ENCODE measurements at places on chromosomes 3 and 15.

GRCh38 chr15:55823191-55823670, 80.3 kb upstream of the PRTG start:
- no peak for DNase-seq

- peak; percentile 67 for DNase-seq
Measured at GRCh38 chr3:170809007-170809974, 60.7 kb downstream of the RPL22L1 start.

- no peak for DNase-seq
Measured at GRCh38 chr3:7469866-7470265, 609.0 kb downstream of the GRM7 start.

DNA sequence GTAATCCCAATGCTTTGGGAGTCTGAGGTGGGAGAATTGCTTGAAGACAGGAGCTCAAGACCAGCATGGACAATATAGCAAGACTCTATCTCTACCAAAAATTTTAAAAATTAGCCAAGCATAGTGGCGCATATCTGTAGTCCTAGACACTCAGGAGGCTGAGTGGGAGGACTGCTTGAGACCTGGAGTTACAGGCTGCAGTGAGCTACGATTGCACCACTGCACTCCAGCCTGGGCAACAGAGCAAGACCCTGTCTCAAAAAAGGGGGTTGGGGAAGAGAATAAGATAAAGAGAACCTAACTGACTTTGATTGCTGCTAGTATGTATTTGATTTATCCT, 755 bp downstream of the CD200R1 start:
- DNase-seq = no peak

DNA sequence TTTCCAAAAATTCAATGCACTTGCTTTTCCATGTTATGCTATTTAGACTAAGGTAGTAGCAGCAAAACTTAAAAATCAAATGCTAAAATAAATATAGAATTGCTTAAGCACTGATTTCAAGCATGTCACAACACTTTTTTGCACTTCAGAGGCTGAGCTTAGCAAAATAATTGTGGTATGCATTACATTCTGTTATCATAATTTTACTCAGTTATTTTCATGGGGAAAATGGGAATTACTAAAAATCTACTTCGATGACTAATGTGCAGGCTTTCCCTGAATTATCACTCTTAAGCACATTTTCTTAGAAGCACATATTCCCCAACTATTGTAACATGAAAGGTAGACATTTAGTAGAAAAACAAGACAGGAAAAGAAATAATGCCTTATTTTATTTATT, 322.4 kb upstream of the CBLB start:
- no peak for DNase-seq

- peak; percentile 43 for DNase-seq
Measured at GRCh38 chr15:67405208-67406191, 115.4 kb upstream of the C15orf61 start.

DNA sequence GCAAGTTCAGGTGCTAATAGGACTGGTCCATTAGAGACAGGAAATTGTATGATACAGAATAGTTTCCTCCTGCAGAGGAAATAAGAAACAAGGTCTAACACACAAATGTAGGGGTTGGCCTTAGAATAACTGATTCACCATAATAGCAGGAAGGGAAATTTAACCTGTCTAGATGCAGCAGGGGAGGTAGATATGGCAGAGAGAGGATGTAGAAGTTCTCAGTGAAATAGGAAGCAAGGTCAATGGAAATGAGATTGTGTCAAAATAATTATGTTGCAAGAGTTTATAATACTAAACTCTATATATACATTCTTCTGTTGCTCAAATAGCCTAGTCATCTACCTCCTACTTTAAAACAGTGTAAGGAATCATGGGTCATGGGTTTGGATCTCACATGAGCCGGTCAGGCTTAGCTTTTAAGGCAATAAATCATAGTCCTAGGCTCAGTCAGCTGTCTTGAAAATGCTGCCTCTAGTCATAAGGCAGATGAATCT, 17.0 kb downstream of the BCL2A1 start:
- DNase-seq = no peak

DNA sequence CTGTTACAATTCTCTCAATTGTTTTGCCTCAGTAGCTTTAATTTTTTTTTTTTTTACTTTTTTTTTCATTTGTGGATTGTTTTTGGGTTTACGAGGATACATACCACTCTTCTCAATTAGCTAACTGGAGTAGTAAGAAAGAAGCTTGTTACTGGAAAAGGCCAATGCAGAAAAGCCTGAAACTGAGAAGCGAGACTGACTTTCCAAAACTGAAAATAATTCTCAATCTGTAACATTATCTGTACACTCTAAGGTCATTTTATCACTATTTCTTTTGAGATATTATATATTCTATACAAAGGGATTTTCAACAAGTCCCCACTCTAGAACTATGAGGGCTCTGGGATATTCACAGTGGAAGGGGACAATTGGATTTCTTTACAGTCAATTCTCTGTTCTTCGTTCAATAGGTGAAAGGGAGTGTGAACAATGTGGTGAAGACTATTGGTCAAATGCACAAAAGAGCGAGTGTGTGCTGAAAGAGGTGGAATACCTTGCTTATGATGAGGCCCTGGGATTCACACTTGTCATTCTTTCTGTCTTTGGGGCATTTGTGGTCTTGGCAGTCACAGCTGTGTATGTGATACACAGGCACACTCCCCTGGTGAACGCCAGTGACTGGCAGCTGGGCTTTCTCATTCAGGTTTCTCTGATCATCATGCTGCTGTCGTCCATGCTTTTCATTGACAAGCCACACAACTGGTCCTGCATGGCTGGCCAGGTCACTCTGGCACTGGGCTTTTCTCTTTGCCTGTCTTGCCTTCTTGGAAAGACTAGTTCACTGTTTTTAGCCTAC, 83.9 kb upstream of the KCNAB1 start:
- no peak for DNase-seq

GRCh38 chr3:87564438-87564837, 288.1 kb upstream of the POU1F1 start:
- DNase-seq = no peak

DNA sequence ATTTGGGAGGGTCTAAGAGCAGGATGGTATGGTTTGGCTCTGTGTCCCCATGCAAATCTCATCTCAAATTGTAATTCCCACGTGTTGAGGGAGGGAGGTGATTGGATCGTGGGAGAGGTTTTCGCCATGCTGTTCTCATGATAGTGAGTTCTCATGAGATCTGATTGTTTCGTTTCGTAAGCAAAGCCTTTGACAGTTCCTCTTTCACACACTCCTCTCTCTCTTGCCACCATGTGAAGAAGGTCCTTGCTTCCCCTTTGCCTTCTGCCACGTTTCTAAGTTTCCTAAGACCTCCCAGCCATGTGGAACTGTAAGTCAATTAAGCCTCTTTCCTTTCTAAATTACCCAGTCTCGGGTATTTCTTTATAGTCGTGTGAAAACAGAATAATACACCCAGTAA, 553.7 kb downstream of the TAFA4 start:
- no peak for DNase-seq

DNA sequence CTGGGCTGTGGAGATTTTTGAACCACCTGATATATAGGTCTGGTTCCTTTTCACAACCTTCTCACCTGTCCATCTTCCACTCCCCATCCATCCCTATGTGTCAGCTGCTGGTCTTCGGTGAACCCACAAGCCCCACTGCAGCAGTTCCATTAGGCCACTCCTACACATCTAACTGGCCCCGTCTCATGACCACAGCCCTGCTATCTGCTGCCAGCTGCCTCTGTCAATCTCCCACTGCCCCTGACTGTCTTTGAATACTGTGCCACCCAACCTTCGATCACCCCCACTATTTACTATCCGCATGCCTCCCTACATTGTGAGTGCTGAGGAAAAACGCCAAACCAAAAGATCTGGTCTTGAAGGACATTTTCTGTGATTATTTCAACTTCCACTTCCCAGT, 795.4 kb downstream of the IGSF11 start:
- no peak for DNase-seq

DNA sequence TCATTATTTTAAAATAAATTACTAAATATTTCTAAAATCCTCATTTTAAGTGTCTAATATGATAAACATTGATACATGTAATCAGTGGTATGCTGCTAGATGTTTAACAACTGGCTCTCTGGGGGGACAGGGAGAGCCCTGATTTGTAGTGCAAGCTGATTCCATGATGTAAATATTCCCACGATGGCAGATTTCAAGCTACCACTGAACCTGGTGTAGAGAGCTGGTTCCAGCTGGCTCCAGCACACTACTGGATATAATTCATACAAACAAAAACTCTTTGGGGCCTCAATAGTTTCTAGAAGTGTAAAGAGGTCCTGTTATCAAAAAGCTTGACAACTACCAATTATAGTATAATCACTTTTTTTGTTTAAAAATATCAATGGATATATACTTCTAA, 316.2 kb downstream of the SLC9A9 start:
- DNase-seq = no peak

DNA sequence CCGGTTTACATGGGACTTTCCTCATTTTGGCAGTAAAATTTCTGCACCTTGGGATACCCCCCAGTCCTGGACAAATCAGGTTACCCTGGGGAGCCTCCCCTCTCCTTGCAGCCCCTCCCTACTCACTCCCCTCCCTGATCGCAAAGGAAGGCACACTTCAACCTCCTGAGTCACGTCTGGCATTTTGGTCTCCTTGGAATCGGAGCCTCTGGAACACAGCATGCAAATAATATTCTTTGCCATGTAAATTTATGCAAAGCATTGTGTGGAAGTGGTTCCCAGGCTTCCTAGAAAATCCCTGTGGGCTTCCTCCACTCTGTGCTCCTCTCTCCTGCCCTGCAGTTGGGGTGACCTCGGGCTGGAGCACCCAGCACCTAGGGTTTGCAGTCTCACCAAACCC, 11.6 kb downstream of the SCN5A start:
- DNase-seq = no peak

GRCh38 chr15:78339559-78339958, 594 bp upstream of the CRABP1 start:
- no peak for DNase-seq

GRCh38 chr3:59527493-59527892, 477.7 kb upstream of the CFAP20DC start:
- no peak for DNase-seq

DNA sequence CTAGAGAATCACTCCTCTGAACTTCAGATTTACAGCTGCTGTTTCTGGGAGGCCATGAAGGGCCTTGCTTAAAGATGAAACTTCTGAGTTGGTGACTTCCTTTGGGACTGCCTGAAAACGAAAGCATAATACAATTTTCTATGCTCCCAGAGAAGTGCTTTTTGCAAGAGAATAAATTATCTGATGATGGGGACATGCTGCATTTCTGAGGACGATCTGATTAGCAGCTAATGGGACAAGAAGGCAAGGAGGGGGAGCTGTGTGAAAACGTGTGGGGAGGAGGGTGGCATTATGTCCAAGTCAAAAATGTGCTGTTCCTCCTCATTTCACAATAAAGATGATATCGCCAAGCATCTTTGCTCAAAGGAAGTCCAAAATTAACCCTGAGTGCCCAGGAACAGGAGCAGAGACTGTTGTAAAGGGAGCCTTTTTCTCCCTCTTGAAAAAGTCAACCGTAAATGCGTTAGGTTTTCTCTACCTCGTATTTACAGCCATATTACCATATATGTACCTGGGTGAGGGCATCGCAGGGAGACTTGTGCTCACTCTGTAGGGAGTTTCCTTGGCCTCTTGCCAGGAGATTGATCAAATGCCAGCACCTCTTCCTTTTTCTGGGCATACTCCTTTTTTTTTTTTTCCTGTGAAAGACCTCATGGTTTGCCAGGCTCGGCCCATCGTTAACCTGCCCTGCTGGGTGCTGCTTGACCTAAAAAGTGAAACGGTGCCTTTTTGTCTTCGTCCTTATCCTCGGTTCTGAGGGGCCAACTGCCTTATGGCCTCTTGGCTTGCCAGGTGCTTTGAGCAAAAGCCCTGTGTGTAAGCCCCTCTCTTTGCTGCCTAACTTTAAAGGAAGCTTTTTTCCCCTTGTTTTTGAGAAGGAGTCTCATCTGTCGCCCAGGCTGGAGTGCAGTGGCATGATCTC, 11.5 kb downstream of the ITPR1 start:
- no peak for DNase-seq

GRCh38 chr3:195110647-195111318, 160.2 kb downstream of the XXYLT1 start:
- no peak for DNase-seq

DNA sequence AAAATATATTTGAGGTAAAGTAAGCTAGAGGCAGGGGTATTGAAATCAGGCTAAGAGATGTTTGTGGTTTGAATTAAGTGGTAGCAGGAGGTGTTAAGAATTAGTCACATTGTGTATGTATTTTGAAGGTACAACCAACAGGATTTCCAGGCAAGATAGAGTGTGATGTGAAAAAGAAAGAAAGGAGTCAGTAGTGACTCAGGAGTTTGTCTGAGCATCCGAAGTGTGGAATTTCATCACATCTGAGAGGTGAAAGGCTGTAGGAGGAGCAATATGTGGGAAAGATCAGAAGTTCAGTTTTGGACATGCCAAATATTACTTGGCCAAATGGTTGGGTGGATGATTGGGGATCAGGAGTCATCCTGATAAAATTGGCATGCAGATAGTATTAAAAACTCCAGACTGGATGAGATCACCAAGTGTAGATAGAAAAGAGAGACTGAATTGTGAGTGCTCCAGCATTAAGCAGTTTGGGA, 32.1 kb upstream of the EBLN2 start:
- peak; percentile 72 for DNase-seq

- no peak for DNase-seq
Measured at GRCh38 chr15:101424984-101425383, 64.5 kb downstream of the PCSK6 start.

GRCh38 chr15:76863693-76864092, 41.4 kb downstream of the SCAPER start:
- DNase-seq = no peak

DNA sequence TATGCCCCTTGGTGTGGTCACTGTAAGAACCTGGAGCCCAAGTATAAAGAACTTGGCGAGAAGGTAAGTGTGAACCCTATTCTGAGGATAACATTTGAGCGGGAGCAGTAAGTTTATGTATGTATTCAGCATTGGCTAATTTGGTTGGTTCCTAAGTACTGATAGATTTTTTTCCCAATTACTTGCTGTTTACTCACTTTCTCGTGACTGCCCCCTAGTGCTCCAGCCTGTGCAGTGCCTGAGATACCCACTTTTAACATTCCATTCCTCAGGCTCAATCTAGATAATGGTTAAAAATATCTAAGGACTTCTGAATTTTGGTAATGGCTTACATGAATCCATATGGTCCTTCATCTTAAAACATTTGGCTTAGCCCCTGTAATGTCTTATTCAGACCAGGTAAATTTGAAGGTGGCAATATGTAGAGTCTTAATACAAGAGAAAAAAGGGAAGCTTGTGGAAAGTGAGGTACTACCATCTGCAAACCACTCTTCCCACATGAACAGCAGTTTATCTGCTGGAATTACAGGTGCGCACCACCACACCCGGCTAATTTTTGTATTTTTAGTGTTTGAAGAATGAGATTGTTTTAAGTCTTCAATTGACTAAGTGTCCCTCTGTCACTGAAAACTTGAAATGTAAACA, 7.1 kb downstream of the ELL3 start:
- DNase-seq = no peak

- DNase-seq = no peak
Measured at GRCh38 chr3:188792793-188793192, 379.0 kb upstream of the TPRG1 start.

DNA sequence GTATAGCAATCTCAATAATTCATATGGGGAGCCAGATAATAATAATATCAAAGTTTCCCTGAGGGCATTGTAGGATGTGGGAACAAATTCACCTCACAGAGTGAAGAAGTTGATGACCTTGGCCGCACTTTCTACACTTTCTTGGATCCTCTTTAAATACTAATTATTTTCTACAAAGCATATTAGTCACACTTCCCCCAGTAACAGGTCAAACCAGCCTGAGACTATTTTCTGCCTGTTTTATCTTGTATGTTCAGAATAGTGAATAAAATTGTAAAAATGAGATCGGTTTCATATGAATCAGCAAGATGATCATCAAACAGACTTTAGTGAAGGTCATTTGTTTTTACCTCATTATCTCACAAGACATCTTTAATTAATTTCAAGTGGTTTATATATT, 2.3 kb upstream of the OR5K3 start:
- DNase-seq = no peak
